Activated CD8-positive, alpha-beta memory T cell treated with anti-CD3 and anti-CD28 coated beads, Interleukin-2, amount 10 ng/mL, durations not matched to agents 7 days and 5 days (primary cell): ENCODE measurements at places on chromosomes 16 and 17. TPM values are rescaled to one million over a fixed set of nuclear protein-coding genes. Genes with fewer than 3 reads are reported as not detected.

The MEFV gene
- 0.07 TPM for total RNA-seq

The HASPIN gene
- total RNA-seq, result 31.2 TPM

The LPO gene
- not detected for total RNA-seq

- H3K36me3 ChIP-seq, result peaks cover 20% of the 10 kb centered on the region
- H3K27me3 ChIP-seq, result no peaks in the 10 kb centered on the region
- H3K27ac ChIP-seq, result no peak overlapping the region
These were observed 17.5 kb downstream of the RHOT1 start for GRCh38 chr17:32159586-32160438.

- no peaks in the 10 kb centered on the region for H3K36me3 ChIP-seq
- peaks cover 10% of the 10 kb centered on the region for H3K4me1 ChIP-seq
- no peak overlapping the region for H3K4me3 ChIP-seq
These were observed 951 bp upstream of the GPRC5C start for GRCh38 chr17:74430706-74431567.

- H3K36me3 ChIP-seq, result peaks cover 12% of the 10 kb centered on the region
- H3K4me1 ChIP-seq, result peaks cover 65% of the 10 kb centered on the region
- H3K27ac ChIP-seq, result peak overlapping the region; percentile 89
These were observed 981 bp downstream of the GLG1 start for GRCh38 chr16:74605746-74606520.

DNA sequence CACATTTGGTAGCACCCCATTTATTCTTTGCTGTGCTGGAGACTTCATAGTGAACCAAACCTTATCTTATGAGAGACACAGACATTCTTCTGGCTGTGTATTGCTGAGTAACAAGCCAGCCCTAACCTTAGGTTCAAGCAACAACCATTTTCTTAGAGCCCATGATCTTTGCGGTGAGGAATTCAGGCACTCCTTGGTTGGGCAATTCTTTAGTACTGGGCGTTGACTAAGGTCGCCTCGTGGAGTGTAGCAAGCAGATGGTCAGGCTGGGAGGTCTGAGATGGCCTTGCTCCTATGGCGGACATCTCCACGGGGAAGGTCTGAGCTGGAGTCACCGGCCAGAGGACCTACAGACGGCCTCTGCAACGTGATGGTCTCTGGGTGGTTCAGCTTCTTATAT, 43.1 kb downstream of the ARSG start:
- no peak overlapping the region for H3K27ac ChIP-seq
- H3K4me3 ChIP-seq, result no peak overlapping the region
- peaks cover 15% of the 10 kb centered on the region for H3K36me3 ChIP-seq
- H3K27me3 ChIP-seq, result no peaks in the 10 kb centered on the region

DNA sequence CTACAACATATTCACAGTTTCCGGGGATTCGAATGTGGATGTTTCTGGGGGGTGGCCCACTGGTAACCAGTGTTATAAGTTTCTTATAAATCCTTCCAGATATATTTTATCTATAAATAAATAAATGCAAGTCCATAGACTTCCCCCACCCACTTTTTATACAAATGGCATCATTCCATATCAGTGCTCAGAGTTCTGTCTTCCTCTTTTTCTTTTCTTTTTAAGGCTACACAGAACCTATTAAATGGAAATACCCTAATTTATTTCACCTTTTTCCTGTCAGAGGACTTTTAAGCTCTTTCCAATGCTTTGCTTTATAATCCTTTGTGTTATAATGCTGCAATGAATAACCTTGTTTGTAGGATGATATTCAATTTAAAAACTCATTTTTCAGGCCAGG, 3.8 kb downstream of the LGALS9 start:
- H3K4me3 ChIP-seq, result no peak overlapping the region
- no peaks in the 10 kb centered on the region for H3K27me3 ChIP-seq
- H3K4me1 ChIP-seq, result peaks cover 50% of the 10 kb centered on the region
- peaks cover 28% of the 10 kb centered on the region for H3K36me3 ChIP-seq

- H3K36me3 ChIP-seq, result peaks cover 1% of the 10 kb centered on the region
- peak within 1 kb of the TSS; percentile 47 for H3K4me3 ChIP-seq
These were observed at the start of gene TGFB1I1 for GRCh38 chr16:31471875-31472708. TSS of gene TGFB1I1 (plus strand) at chr16:31472152. CDS start at chr16:31472189, 37 bp downstream.
